ENCODE measurements at places on chromosomes 11 and 22. TPM values are rescaled to one million over a fixed set of nuclear protein-coding genes. Genes with fewer than 3 reads are reported as not detected.

The MS4A15 gene
- not detected for total RNA-seq

The KRTAP5-8 gene
- total RNA-seq: 0.58 TPM

The CCDC73 gene
- total RNA-seq: not detected

The C11orf87 gene
- total RNA-seq: not detected

- DNase-seq: no peak
These were observed 167.6 kb upstream of the MTMR2 start for GRCh38 chr11:96091476-96091875.

The MS4A6A gene
- 20.2 TPM for total RNA-seq

DNA sequence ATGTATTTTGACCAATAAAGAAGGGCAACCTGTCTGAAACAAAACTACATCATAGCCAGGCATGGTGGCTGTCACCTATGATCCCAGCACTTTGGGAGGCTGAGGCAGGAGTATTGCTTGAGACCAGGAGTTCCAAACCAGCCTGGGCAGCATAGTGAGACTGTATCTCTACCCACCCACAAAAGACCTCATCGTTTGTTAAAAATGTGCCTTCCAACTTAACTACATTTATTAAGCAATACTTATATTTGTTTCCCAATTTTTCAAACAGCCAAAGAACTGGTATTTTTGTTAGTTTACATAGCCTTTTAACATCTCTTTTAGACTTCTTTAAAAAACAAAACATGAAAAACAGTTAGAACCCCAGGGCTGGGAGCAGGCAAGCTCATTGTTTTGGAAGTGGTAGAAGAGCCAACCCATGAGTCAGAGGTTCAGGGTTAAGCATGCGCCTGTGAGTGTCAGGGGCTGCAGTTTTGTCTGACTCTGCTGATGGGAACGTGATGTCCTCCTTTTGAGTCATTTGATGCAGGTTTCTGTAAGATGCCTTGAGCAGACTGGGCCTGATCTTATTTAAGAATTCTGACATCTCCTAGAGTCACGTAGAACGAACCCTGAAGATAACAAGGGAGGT is 53.9 kb upstream of the CRTAM start:
- DNase-seq: no peak

GRCh38 chr11:133832096-133832990 is 13.0 kb downstream of the SPATA19 start:
- no peak for DNase-seq

All from left colon (tissue), 2 donors.